ENCODE measurements at places on chromosomes 13 and 19.

- no peak for DNase-seq
These were observed 559.0 kb downstream of the FGF9 start for GRCh38 chr13:22229916-22230315.

DNA sequence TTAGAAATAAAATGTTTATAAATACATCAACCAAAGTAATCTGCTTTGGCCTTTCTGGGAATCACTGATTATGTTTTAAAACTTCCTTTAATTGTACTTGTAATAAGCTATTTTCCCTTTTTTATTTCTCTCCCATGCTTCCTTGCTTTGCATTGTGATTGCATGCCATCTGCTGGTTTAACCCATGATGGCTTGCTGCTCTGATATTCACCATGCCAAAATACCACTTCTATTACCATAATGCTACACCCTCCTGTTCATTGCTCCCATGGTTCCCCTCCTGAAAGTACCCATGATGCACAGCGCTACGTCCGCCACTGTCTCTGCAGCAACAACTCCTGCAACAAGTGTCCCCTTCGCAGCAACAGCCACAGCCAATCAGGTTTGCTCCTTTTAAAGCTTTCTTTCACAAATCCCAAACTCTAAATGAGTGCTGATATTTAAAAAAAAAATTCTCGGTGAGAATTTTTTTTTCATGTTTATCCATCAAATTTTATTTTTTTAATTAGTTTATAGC lies 67.7 kb upstream of the RAP2A start:
- DNase-seq = no peak

DNA sequence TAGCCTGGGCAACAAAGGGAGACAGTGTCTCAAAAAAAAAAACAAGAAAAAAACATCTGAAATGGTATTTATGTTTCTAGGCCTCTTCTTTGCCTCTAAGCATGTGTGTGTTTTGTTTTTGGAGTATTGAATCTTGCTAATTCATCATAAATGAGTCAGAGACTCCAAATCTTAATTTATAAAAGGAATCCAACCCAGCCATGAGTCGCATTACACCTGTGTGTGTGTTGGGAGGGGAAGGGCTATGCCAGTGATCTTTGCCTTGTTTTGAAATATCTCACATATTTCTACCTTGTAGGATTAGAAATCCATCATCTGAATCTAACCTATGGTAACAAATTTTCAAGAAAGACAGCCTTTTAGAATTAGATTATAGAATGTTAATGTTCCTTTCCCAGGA lies 4.0 kb downstream of the ZNF331 start:
- DNase-seq = no peak

- no peak for DNase-seq
These were observed 32.8 kb upstream of the URI1 start for GRCh38 chr19:29908963-29909944.

DNA sequence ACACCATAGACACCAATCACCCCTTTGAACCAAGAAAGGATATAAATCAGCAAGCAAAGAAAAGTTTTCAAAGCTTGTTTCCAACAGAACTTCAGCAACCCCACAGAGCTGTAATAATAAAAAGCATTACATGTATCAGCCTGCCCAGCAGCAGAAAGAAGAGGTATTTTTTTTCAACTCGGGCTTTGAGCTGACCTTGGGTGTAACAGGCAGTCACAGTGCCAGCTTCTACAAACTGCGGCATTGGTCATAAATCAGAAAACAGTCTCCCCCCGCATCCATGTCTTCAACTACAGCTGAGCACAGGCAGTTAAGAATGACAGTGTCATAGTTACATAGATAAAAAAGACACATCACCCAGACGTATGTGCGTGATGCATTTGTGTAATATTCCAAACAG lies 671.0 kb upstream of the SLITRK1 start:
- DNase-seq = no peak

- no peak for DNase-seq
These were observed 129.8 kb downstream of the DLEU7 start for GRCh38 chr13:50713523-50714248.

DNA sequence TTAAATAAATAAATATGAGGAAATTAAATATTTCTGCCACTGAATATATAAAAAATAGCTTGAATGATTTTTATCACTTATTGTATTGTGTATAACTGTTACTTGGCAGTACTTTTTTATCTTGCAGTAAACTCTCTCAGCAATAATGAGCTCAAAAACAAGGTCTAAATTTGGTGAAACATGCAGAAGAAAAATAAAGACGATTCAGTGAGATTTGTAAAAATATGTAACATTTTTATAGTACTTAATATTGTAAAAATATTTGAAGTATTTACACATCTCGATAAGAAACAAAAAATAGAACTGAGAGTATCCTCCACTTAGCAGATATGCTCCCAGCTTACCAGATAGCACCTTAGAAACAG lies 120.6 kb upstream of the MLNR start:
- no peak for DNase-seq

GRCh38 chr13:42891591-42891990 lies 100.5 kb downstream of the EPSTI1 start:
- DNase-seq = no peak

DNA sequence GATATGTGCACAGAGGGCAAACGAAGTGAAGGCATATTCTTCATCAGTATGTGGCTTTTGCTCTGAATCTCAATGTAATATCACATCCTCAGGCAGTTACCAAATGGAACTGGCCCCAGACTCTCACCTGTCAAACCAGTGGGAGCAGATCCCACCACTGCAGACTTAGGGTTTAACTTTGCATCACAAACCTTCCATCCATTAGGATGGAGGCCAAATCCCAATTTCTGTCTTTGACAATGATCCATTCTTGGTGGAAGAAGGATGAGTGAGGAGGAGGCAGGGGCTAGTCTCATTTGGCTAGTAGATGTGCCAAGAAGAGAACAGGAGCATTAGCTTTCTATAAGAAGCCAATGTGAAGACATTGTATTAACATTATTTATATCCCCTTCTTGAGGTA lies 413.5 kb upstream of the SPRY2 start:
- no peak for DNase-seq

GRCh38 chr19:6551607-6552450 lies 21.0 kb downstream of the TNFSF9 start:
- DNase-seq = no peak
